ENCODE measurements at places on chromosomes 7 and 10.

- DNase-seq: peak; percentile 71
Observed at GRCh38 chr7:27154901-27155815, 1.3 kb downstream of the HOXA7 start.

GRCh38 chr10:55668326-55668922 lies 692.6 kb downstream of the ZWINT start:
- no peak for DNase-seq

- no peak for DNase-seq
Observed at GRCh38 chr7:42964849-42965805, 33.0 kb downstream of the MRPL32 start.

DNA sequence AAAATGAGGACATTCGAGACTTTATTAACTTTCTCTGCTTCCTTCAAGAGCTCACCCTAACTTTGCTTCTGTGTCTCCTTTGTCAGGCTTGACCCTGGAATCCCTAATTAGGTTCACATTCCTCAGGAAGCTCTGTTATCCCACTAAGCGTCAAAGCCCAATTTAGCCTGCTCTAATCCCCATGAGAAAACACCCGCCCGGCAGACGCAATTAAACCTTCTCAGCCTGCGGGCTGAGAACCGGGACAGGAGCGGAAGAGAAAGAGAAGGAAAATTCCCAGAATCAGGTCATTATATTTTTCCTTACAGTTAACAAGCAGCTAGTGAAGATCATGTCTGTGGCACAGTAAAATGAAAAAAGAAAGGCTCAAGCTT lies 93.0 kb downstream of the TNS3 start:
- DNase-seq: no peak

GRCh38 chr10:61662794-61663259 lies at the start of gene CABCOCO1:
CABCOCO1 (plus strand) TSS chr10:61662929; CDS start chr10:61662973, 44 bp downstream.
- DNase-seq: peak; percentile 81

GRCh38 chr10:103683851-103684250 lies 171.5 kb downstream of the SH3PXD2A start:
- no peak for DNase-seq

DNA sequence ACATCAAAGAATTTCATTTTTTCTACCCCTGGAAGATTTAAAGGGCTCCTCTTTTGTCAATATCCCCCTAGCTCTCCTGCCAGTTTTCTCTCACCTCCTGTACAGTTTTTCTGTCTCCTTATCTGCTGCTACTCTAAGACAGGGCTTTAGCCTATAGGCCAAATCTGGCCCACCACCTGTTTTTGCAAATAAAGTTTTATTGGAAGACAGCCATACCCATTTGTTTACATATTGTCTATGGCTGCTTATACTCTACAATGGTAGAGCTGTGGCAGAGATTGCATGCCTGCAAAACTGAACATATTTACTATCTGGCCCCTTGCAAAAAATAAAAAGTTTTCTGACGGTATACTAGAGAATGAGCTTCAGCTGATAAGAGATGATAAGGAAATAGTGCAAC lies 37.4 kb upstream of the GARS1 start:
- DNase-seq: no peak
